ENCODE measurements at places on chromosomes 3 and 15.
A peak's percentile ranks its signal among the peaks of the same experiment; 100 is the strongest.

DNA sequence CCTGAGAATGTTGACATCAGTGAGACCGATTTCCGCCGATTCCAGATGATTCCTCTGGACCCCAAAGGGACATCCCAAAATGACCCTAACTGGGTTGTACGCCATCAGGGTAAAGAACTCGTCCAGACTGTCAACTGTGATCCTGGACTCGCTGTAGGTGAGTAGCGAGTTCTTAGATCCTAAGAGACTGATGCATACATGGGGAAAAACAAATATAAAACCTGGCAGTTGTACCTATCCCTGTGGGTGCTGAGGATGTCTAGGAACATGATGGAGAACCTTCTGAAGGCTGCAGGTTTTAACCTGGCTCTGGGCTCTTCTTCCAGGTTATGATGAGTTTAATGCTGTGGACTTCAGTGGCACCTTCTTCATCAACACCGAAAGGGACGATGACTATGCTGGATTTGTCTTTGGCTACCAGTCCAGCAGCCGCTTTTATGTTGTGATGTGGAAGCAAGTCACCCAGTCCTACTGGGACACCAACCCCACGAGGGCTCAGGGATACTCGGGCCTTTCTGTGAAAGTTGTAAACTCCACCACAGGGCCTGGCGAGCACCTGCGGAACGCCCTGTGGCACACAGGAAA lies 12.3 kb downstream of the THBS1 start:
- no peak for DNase-seq
- H3K4me3 ChIP-seq = no peak overlapping the region
- H3K36me3 ChIP-seq = no peaks in the 10 kb centered on the region
- no peaks in the 10 kb centered on the region for H3K27me3 ChIP-seq
- peaks cover 3% of the 10 kb centered on the region for H3K4me1 ChIP-seq

DNA sequence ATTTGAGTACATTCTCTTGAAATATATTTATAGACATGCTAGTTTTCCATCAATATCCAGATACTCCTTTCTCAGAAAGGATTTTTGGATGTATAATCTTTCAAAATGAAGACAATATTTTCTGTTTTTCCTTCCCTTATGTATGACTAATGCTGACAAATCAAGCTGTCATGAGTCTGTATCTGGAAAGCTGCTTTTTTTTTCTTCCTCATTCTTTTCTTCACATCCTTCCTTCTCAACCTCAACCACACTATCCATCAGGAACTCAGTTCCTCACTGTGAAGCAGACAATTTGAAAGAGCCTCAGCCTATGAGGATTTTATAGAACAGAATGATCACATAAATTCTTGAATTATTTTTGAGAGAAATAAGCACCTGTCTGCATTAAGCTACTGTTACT lies 335.9 kb upstream of the EPHA6 start:
- no peak overlapping the region for H3K27ac ChIP-seq
- DNase-seq = no peak
- H3K36me3 ChIP-seq = no peaks in the 10 kb centered on the region

GRCh38 chr3:113113361-113113760 lies 98.0 kb upstream of the BOC start:
- no peak overlapping the region for H3K27ac ChIP-seq
- no peaks in the 10 kb centered on the region for H3K27me3 ChIP-seq
- no peak for DNase-seq

DNA sequence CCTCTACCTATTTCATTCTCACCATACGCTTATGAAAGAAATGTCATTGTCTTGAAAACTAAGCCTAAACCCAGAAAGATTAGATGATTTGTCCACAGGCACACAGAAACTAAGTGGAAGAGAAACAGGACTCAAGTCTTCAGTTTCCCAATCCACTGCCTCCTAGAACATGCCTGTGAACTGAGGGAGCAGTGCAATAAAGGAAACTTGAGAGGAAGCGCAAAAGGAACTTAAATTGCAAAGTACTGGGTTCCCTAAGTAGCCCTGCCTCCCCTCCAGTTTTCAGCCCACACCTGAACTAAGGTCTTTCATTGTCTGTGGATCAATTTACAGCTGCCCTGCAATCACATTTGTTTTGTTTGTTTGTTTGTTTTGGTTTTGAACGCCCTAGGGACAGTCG lies 56.7 kb upstream of the TSEN2 start:
- H3K27ac ChIP-seq = no peak overlapping the region
- H3K27me3 ChIP-seq = no peaks in the 10 kb centered on the region
- no peak overlapping the region for H3K4me3 ChIP-seq
- no peaks in the 10 kb centered on the region for H3K36me3 ChIP-seq

DNA sequence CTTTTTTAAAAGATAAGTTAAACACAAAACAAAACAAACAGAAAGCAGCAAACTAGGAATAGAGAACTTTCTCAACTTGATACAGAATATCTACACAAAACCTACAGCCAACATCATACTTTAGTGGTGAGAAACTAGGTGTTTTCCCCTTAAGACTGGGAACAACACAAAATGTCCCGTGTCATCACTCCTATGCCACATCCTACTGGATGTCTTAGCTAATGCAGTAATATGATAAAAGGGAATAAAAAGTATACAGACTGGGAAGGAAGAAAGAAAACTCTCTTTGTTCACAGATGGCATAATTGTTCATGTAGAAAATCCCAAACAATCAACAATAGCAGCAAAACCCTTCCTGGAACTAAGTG lies 45.9 kb downstream of the TMEM45A start:
- H3K4me1 ChIP-seq = no peaks in the 10 kb centered on the region
- H3K4me3 ChIP-seq = no peak overlapping the region
- no peak overlapping the region for H3K27ac ChIP-seq

DNA sequence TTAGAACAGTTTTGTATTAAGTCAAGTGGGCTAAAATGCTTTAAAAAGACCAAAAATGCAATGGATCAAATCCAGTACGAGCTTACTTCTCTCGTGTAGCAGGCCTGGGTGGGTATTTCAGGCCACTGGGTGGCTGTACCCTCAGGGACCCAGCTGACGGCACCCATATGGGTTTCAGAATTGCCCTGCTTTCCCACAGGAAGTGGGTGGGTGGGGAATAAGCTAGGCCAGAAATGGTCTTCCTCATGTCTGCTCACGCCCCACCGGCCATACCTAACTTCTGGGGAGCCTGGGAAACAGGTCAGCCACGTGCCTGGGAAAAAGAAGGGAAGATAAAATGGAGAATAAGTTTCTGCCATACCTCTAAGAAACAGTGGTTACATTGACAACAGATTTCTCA lies 20.3 kb downstream of the GPR160 start:
- H3K36me3 ChIP-seq = no peaks in the 10 kb centered on the region
- no peak for DNase-seq
- H3K4me1 ChIP-seq = peaks cover 5% of the 10 kb centered on the region
- H3K27me3 ChIP-seq = no peaks in the 10 kb centered on the region
- no peak overlapping the region for H3K4me3 ChIP-seq

- H3K27ac ChIP-seq = no peak overlapping the region
- H3K27me3 ChIP-seq = no peaks in the 10 kb centered on the region
- no peaks in the 10 kb centered on the region for H3K36me3 ChIP-seq
- peaks cover 14% of the 10 kb centered on the region for H3K4me1 ChIP-seq
Measured at GRCh38 chr3:105367063-105367405, 325 bp downstream of the ALCAM start.

GRCh38 chr15:101579631-101580163 lies 72.5 kb downstream of the TM2D3 start:
- no peak for DNase-seq
- H3K27me3 ChIP-seq = no peaks in the 10 kb centered on the region
- no peak overlapping the region for H3K27ac ChIP-seq
- H3K4me1 ChIP-seq = no peaks in the 10 kb centered on the region
- H3K4me3 ChIP-seq = no peak overlapping the region

GRCh38 chr3:5694266-5694665 lies 506.8 kb downstream of the EDEM1 start:
- no peak for DNase-seq
- no peaks in the 10 kb centered on the region for H3K4me1 ChIP-seq
- H3K27me3 ChIP-seq = no peaks in the 10 kb centered on the region
- no peak overlapping the region for H3K27ac ChIP-seq
- H3K4me3 ChIP-seq = no peak overlapping the region

DNA sequence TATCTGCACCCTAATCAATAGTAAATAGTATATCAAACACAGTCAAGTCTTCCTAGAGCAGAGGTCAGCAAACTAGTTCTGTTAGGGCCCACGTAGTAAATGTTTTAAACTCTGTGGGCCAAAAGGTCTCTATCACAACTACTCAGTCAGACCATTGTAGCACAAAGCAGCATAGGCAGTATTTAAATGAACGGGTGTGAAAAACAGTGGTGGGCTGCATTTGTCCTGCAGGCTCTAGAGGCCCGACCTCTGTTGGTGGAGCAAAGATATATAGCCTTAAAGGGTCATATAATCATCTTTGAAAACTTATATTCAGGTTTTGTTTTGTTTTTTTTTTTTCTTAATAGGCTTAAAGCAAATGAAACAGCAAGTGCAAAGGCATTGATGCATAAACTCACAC lies 326.4 kb upstream of the TRIM42 start:
- no peaks in the 10 kb centered on the region for H3K27me3 ChIP-seq
- no peak overlapping the region for H3K4me3 ChIP-seq
- no peak overlapping the region for H3K27ac ChIP-seq
- no peaks in the 10 kb centered on the region for H3K36me3 ChIP-seq

DNA sequence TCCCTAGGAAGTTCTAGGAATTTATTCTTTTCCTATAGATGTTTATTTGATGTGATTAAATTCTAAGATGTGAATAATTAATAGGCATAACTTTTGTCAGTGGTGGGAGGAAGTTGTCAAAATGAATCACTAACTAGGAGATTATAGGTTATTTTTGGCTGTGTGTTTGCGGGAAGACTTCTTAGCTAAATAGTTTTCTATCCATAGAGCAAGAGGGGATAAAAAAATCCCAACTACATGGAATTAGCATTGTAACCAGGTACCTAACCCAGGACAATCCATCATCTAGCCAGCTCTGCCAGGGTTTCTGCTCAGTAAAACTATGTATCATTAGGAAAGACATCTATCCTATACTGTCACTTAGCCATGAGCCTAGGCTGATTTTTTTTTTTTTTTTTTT lies 23.9 kb downstream of the SLC30A4 start:
- H3K4me3 ChIP-seq = no peak overlapping the region
- no peak for DNase-seq
- H3K36me3 ChIP-seq = no peaks in the 10 kb centered on the region
- H3K27me3 ChIP-seq = no peaks in the 10 kb centered on the region

DNA sequence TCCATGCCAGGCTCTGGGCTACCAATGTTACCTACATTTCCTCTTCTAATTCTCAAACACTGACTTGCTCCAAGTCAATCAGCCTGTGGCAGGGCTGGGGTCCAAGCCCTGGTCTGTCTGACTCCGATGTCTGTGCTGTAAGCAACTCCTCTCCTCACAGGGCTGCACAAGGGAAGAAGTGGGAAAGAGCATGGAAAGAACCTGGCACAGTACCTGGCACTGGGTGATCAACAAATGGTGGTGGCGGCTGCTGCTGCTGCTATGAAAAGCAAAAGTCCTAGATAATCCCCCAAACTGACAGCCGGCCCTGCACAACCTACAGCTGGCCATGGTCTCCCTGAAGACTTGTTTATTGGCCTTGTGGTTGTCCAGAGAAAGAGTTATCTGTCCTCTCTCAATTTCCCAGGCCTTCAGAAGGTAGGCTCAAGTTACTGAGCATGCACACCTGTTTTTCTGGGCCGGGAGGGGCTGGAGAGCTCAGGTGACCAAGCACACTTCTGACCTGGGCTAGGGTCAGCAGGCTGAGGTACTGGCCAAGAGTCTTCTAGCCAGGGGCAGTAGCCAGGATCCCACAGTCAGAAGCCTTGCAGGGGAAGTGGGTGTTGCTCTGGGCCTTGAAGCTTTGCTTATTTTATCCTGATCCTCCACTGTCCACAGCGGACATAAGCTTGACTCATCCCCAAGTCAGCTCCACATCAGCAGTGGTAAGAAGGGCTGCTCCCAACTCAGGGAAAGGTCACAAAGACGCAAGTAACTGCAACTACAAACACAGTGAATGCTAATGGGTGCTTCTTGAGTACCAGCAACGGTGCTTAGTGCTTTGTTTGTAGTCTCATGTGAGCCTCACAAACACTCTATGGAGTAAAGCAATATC lies 35.3 kb upstream of the KY start:
- H3K36me3 ChIP-seq = no peaks in the 10 kb centered on the region
- H3K27me3 ChIP-seq = peaks cover 20% of the 10 kb centered on the region
- no peak overlapping the region for H3K4me3 ChIP-seq
- H3K27ac ChIP-seq = no peak overlapping the region
- DNase-seq = no peak
- no peaks in the 10 kb centered on the region for H3K4me1 ChIP-seq

GRCh38 chr3:29281344-29282241 lies 722 bp downstream of the RBMS3 start:
- DNase-seq = peak; percentile 40
- H3K36me3 ChIP-seq = no peaks in the 10 kb centered on the region
- H3K4me3 ChIP-seq = peak overlapping the region; percentile 47

DNA sequence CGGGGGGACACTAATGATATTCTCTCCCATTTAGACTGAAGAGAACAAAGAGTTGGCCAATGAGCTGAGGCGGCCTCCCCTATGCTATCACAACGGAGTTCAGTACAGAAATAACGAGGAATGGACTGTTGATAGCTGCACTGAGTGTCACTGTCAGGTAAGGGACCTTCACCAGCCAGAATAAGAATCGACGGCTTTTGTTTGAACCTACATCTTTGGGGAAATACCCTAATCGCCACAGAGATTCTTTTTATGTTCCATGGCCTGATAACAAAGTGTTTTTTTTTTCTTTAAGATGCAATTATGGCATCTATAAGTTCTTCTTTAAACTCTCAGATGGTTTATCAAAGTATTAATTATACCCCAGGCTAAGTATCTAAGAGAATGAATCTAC lies 3.4 kb downstream of the THBS1 start:
- H3K36me3 ChIP-seq = no peaks in the 10 kb centered on the region
- H3K4me3 ChIP-seq = no peak overlapping the region
- no peak for DNase-seq
- peaks cover 2% of the 10 kb centered on the region for H3K27me3 ChIP-seq
- peaks cover 14% of the 10 kb centered on the region for H3K4me1 ChIP-seq

- no peak overlapping the region for H3K27ac ChIP-seq
- H3K4me1 ChIP-seq = no peaks in the 10 kb centered on the region
Measured at GRCh38 chr3:170768334-170768801, 101.6 kb downstream of the RPL22L1 start.

GRCh38 chr3:50164984-50165909 lies 10.1 kb downstream of the SEMA3F start:
- no peaks in the 10 kb centered on the region for H3K27me3 ChIP-seq
- H3K27ac ChIP-seq = peak overlapping the region; percentile 56
- no peak overlapping the region for H3K4me3 ChIP-seq
- DNase-seq = no peak
- H3K4me1 ChIP-seq = peaks cover 64% of the 10 kb centered on the region

DNA sequence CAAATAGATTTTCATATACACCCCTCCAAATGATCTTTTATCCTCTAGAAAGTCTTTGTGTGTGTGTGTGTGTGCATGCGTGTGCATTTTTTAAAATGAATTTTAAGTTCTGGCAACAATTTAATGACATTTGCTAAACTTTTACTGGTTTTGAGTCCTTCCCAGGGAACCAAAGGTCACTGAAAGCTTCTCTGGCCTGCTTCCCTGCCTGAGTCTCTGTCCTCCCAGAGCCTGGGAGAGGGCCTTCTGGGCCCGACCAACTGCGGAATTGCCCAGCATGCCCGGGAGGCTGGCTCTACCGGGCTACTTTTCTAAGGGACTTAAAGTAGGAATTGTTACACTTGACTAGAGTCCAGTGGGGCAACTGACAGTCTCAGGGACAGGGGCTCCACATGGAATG lies 7.4 kb upstream of the RBPMS2 start:
- DNase-seq = no peak
- H3K4me1 ChIP-seq = peaks cover 10% of the 10 kb centered on the region
- H3K36me3 ChIP-seq = no peaks in the 10 kb centered on the region

GRCh38 chr3:113070681-113071113 lies 79.9 kb downstream of the GTPBP8 start:
- no peaks in the 10 kb centered on the region for H3K27me3 ChIP-seq
- no peak for DNase-seq
- no peak overlapping the region for H3K4me3 ChIP-seq
- H3K4me1 ChIP-seq = peaks cover 7% of the 10 kb centered on the region

Data from neural progenitor cell (in vitro differentiated cells).